Skin of body (tissue), 3 donors: ENCODE measurements at places on chromosomes 7 and 10. TPM values are rescaled to one million over a fixed set of nuclear protein-coding genes. Genes with fewer than 3 reads are reported as not detected.

DNA sequence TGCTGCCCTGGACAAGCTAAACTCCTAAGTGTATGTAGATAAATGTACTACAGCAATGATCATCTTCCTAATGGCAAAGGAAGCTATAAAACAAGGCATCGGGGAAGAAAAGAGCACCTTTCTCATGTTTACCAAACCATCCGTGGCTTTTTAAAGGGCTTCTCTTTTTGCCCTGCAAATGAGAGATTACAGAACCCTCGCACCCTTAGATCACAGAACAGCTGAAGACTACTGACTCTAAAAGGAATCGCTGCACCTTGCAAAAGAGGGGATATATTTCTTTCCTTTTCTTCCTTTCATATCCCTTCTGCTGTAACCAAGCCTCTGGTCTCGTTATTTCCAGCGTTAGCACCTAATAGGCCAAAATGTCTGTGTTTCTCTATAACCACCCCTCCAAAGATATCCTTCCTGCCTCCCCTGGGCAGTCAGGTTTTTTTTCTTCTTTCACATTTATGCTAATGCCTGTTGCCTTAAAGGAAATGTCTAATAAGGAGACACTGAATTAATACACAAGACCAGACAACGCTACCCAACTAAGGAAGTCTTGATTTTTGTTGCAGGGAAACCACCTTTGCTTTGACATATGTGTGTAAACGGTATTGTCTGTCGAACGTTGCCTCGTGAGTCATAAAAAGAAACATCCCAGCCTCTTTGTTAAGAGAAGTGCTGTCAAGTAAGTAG, 10.5 kb downstream of the ST8SIA6 start:
- DNase-seq: no peak

The BEND7 gene
- total RNA-seq: 6.9 TPM

DNA sequence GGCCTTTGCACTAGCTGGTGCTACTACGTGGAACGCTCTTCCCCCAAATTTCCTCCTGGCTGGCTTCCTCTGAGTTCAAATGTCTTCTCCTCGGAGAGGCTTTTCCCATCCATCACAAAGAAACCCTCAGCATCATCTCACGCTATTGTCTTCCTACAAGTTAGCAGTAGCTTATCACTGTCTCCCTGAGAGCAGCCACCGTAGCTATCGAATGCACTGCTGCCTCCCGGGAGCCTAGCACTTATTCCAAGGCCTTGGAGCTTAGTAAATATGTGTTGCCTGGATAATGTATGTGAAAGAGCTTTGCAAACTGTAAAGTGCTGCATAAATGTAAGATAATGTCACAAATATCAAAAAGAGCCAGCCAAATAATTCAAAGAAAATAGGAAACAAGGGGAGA, 124.4 kb downstream of the KCNMA1 start:
- DNase-seq: no peak

GRCh38 chr10:5692461-5693358, 8.1 kb downstream of the TASOR2 start:
- peak; percentile 18 for DNase-seq

DNA sequence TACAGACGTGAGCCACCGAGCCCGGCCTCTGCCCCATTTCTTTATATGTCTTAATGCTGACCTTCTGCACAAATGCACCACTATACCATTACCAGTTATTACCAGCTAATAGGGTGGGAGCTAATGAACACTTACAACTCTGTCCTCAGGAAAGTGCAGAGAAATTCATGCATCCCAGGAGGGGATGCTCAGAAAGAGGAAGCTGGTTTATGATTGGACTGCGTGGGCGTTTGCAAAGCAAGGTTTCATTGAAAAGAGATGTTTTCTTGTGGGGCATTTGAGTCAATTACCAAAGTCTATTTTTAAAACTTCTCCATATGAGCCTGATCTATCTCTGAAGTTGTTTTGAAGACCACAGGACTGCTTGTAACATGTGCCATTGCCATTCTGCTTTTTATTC, 417.7 kb upstream of the CELF2 start:
- DNase-seq: no peak

DNA sequence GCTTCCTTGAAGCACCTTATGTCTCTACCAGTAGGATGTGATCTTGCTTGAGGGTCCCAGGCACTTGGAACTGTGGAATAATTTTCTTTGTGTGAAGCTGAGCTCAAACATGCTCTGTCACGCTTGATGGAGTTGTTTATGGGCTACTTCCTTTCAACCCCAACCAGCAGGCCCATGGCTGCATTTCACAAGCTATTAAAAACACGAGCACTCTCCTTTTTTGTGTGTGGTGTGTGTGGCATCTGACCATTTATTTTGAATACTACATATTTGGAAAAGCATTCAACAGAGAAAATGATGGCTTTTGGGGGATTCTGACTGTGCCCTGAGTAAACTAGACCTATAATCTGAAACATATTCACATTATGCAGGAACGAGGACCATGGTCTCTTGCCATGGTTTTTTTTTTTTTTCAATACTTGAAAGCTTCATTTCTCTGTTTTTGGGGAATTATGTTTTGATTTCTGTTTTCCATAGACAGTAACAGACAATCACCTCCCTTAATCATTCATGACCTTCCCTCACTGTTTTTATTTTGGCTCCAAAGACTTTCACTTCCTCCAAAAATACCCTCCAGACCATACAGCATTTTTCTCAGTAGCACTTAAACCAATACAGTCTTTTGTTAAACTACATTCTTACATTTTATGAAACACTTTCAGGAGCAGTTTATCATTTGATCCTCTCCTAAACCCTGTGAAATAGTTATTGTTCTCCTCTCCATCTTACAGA, 233.6 kb upstream of the BMPER start:
- DNase-seq: peak; percentile 13

GRCh38 chr10:130729876-130730275, 581.6 kb downstream of the TCERG1L start:
- no peak for DNase-seq

The UBTD1 gene
- 5.6 TPM for total RNA-seq

DNA sequence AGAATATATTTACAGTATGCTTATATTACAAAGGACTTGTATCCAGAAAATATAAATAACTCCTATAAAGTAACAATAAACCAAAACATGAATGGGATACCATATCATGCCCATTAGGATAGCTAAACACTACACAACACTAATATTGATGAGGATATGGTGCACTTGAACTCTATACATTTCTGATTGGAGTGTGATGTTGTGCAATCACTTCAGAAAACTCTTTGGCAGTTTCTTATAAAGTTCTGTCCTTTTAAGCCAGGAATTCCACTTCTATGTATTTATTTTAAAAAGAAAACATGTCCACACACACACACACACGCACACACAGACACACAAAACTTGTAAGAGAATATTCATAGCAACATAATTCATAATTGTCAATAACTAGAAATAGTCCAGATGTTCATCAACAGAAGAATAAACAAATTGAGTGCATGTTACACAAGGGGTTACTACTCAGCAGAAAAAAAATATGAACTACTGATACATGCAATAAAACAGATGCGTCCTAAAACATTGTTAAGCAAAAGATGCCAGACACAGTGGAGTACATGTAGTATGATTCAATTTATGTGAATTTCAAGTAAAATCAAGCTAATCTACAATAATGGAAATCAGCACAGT, 416.0 kb downstream of the PLXDC2 start:
- DNase-seq: peak; percentile 17

GRCh38 chr7:147081117-147081516, 964.5 kb downstream of the CNTNAP2 start:
- no peak for DNase-seq

The DENND2A gene
- 24.9 TPM for total RNA-seq

DNA sequence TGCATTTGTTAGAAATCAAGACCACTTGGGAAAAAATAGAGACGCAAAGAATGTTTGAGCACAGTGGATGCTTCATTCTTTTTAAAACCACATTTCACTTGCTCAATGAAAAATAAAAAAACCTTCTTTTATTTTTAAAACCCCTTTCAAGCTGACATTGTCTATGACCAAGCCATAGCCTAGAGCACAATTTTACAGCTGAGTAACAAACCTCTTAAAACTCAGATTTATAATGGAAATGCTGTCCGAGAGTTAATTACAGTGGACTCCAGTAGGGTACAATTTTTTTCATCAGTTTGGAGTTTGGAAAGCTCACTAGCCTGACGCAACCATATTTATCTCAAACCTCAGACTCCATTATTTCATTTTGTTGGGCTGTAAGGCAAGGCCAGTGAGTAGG, 116.3 kb downstream of the RNLS start:
- DNase-seq: no peak

- DNase-seq: no peak
Observed at GRCh38 chr7:149725916-149726315, 47.5 kb downstream of the ZNF467 start.
